ENCODE measurements at places on chromosomes 7 and 10.

DNA sequence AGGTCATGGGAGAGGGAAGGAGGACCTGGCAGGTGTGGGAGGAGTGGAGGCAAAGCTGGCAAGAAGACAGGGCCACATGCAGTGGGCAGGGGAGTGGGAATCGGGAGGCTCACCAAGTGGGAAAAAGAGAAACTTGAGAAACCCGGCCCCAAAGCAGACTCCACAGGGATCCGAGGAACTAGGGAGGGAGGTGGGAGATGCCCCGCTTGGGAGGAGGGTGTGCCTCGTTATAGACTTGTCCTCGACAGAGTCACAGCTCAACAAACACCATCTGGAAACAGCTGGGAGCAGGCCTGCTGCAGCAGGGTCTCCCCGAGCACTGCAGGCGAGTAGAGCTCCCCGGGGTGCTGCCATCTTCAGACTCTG, 54.8 kb downstream of the MKI67 start:
- DNase-seq: no peak

DNA sequence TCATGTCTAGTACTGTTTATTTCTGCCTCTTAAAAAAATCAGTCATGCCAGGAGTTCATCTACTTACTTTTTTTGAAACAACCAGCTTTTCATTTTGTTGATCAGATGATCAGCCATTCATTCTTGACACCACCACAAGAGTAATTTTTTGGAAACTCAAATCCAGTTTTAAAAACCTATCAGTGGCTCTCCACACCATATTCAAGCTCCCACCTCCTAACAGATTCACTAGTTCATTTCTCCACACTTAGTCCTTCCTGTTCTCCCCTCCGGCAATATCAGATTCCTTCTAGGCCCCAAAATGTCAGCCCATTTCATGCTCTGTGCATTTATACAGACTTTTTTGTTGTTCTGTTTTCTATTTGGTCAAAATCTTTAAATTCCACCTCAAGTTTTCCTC, 341.6 kb downstream of the RNLS start:
- no peak for DNase-seq

DNA sequence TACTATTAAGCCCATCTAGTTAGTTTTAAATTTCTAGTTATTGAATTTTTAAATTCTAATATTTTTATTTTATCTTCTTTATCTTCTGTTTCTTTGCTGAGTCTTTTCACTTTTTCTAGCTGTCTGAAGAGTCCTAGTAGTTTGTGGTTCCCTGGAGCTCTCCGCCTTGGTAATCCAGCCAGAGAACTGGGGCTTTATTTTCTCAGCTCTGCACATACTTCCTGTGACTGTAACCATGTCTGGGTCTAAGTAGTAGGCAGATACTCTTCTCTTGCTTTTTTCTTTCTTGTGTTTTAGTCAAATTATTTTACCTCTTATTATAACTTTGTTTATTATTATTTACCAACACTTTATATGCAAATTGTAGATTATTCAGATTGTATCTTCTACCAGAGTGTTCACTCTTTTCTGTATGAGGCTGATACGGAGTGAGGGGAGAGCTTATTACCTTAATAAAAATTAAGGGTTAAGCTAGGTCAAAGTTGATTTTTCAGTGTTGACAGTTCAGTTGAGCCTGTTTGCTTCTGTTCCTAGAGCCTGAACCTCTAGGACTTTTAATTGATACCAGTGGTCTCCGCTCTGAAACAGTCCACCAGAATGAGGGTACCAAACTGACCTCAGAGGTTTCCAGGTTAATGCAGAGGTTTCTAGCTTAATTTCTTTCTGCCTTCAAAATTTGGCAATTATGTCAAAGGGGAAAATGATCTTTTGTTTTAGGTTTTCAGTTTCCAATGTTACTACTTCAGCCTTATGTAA, 155.4 kb downstream of the ADK start:
- DNase-seq: no peak

GRCh38 chr10:118551535-118552100, 43.8 kb downstream of the PRLHR start:
- DNase-seq: no peak

DNA sequence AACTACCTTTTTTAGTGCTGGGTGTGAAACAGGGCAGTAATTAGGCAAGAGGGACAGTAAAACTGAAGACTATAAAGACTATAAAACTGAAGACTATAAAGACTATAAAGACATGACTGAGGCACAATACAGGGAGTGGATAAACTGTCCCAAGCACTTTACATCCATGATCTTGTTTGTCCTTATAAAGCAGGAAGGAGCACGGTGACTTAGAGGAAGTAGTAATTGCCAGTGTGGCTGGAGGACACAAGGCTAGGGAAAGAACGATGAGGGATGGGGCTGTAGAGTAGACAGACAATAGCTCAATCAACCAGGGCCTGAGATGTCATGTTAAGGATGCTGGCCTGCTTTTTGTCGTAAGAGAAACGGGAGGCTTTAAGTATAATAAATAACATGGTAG, 26.0 kb downstream of the DNAJC12 start:
- no peak for DNase-seq

- no peak for DNase-seq
Observed at GRCh38 chr10:119783665-119784027, 57.8 kb downstream of the INPP5F start.

DNA sequence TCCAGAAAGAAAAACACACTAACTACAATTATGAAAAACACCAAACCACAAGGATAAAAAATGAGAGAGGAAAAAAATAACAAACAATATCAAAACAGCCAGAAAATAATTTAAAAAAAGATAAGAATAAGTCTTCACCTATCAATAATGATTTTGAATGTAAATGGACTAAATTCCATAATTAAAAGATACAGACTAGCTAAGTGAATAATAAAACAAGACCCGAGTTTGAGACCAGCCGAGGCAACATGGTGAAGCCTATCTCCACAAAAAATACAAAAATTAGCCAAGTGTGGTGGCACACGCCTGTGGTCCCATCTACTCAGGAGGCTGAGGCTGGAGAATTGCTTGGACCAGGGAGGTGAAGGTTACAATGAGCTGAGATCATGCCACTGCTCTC, 131.1 kb downstream of the MTERF1 start:
- DNase-seq: no peak

DNA sequence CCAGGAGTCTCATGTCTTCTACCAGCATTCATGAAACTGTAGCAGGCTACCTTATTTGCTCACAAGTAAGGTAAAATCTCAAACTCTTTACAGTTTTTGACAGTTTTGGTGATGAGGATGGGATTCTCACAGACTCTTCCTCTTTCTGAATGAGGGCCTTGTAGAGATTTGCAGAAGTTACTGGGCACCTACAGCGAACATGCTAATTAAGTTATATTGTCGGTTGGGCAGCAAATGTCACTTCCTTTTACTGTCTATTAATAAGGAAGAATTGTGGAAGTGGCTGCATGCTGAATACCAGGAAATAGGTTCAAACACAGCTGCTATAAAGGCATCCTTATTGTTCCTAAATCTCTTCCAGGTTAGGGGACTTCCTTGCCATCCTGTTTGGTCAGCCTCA, 189.6 kb downstream of the DNAJC1 start:
- no peak for DNase-seq

DNA sequence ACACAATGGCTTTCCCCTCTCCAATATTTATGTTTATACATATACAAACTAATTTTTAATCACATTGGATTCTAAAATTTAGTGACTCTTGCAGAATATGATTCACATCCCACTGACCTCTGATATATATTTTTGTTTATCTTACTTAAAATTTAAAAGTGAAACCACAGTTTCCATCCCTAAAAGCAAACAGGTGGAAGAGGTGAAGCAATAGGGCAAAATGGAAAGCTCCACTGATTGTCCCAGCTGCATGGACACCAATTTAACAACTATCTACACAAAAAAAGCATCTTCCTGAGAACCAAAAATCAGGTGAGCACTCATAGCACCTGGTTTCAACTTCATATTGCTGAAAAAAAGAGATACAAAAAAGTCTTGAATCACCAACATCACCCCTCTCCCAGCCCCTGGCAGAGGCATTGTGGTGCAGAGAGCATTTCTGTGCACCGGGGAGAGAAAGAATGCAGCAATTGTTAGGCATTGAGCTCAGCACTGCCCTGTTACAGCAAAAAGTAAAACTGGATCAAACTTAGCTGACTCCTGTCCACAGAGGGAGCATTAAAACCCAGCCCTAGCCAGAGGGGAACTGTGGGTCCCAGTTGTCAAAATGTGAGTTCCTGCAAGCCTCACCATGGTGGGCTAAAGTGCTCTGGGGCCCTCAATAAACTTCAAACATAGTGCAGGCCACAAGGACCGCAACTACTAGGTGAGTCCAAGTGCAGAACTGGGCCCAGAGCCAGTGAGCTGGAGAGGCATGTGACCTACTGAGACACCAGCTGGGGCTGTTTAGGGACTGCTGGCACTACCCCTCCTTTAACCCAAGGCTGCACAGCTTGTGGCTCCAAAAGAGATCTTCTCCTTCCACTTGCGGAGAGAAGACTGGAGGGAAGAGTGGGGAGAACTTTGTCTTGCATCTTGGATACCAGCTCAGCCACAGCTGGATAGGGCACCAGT, 92.1 kb downstream of the SIRT1 start:
- no peak for DNase-seq

DNA sequence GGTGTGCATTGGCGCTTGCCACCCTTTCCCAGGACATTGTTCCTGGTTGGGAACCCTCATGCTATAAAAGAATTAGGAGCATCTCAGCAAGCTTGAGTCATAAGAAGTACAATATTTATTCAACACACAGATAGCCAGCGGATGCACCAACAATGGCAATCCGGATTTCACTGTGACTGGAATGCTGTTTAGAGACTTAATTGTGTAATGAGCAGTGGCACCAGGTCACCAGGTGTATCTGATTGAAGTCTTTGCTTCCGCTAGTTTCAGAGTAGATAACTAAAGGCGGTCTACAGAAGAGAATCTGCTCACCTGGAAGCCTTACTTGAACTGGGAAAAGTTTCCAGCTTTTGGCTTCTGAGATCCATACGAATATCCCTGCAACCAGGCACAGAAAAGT, 772.3 kb upstream of the GHITM start:
- no peak for DNase-seq
